ENCODE measurements at places on chromosomes 12 and 14.

- no peak overlapping the region for H3K4me3 ChIP-seq
- H3K27me3 ChIP-seq: no peaks in the 10 kb centered on the region
- no peaks in the 10 kb centered on the region for H3K4me1 ChIP-seq
- no peak for DNase-seq
Measured at GRCh38 chr12:43151441-43151981, 400.5 kb downstream of the ADAMTS20 start.

DNA sequence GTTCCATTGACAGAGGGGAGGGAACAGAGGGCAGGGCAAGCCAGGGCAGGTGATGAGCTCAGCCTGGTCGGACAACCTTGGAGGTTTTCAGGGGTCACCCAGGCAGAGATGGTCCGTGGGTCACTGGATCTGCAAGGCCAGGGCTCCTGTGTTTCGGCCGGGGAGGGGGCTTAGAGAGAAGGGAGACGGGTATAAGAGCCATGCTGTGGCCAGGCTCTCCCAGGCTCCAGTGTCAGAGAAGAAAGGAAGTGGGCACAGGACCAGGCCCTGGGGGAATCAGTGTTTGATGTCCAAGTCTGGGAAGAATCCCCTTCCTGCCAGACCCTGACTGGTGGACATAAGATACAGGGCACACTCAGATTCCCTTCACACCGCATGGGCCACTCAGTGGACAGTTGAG, 36.9 kb downstream of the DIO3 start:
- H3K4me1 ChIP-seq: peaks cover 30% of the 10 kb centered on the region
- H3K27me3 ChIP-seq: no peaks in the 10 kb centered on the region
- H3K4me3 ChIP-seq: no peak overlapping the region
- H3K27ac ChIP-seq: no peak overlapping the region
- no peak for DNase-seq
- H3K36me3 ChIP-seq: peaks cover 11% of the 10 kb centered on the region

- H3K4me3 ChIP-seq: peak overlapping the region; percentile 73
- DNase-seq: no peak
- H3K36me3 ChIP-seq: peaks cover 33% of the 10 kb centered on the region
- H3K27ac ChIP-seq: peak overlapping the region; percentile 93
- H3K4me1 ChIP-seq: peaks cover 68% of the 10 kb centered on the region
Measured at GRCh38 chr12:6948873-6949594, 2.1 kb upstream of the PTPN6 start.

GRCh38 chr14:64636208-64636979, 67.8 kb upstream of the PLEKHG3 start:
- no peaks in the 10 kb centered on the region for H3K36me3 ChIP-seq
- H3K4me3 ChIP-seq: no peak overlapping the region
- DNase-seq: peak; percentile 48
- H3K4me1 ChIP-seq: peaks cover 3% of the 10 kb centered on the region

- H3K36me3 ChIP-seq: no peaks in the 10 kb centered on the region
- DNase-seq: no peak
- H3K4me3 ChIP-seq: no peak overlapping the region
- H3K27ac ChIP-seq: no peak overlapping the region
- no peaks in the 10 kb centered on the region for H3K4me1 ChIP-seq
Measured at GRCh38 chr12:114976372-114976771, 292.4 kb upstream of the TBX3 start.

DNA sequence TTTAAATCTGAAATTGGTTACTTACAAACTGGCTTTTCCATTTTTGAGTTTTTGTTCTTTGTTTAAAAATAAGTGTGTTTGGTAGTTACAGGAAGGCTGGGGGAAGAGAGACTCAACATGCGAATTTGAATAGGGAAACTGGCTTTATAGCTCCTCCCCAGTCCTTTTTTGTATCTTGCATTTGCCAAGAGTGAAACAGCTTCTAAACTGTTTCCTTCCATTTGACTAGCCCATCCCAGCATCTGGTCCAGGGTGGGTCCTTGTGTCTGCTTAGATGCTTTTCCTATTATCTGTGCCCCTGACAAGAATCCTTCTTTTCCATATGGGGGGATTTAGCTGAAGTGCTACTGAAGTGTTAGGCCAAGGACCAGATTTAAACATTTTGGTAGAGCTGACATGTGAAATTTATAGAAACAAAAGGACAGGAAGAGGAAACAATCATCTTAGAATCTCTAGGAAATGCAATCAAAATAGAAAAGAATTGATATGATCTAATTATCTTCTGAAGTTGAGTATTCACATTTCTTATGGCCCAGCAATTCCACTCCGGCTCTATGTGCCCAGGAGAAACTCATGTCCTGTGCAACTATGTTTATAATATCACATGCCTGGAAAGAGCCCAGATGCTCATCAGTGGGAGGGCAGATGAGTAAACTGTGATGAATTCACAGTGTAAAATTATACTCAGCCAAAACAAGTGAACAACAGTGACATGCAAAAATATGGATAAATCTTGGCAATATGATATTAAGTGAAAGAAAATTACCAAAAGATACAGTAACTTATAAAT, 7.4 kb downstream of the SMOC1 start:
- no peak overlapping the region for H3K4me3 ChIP-seq
- H3K27ac ChIP-seq: no peak overlapping the region
- H3K36me3 ChIP-seq: no peaks in the 10 kb centered on the region
- no peaks in the 10 kb centered on the region for H3K4me1 ChIP-seq
- H3K27me3 ChIP-seq: peaks cover 35% of the 10 kb centered on the region

GRCh38 chr14:36879558-36879957, 217.9 kb downstream of the PAX9 start:
- no peak overlapping the region for H3K4me3 ChIP-seq
- H3K27ac ChIP-seq: no peak overlapping the region
- H3K4me1 ChIP-seq: no peaks in the 10 kb centered on the region
- no peaks in the 10 kb centered on the region for H3K27me3 ChIP-seq
- DNase-seq: no peak

GRCh38 chr12:20474016-20474415, 105.7 kb downstream of the PDE3A start:
- no peaks in the 10 kb centered on the region for H3K36me3 ChIP-seq
- no peaks in the 10 kb centered on the region for H3K4me1 ChIP-seq
- H3K27me3 ChIP-seq: no peaks in the 10 kb centered on the region
- no peak overlapping the region for H3K27ac ChIP-seq
- no peak overlapping the region for H3K4me3 ChIP-seq

DNA sequence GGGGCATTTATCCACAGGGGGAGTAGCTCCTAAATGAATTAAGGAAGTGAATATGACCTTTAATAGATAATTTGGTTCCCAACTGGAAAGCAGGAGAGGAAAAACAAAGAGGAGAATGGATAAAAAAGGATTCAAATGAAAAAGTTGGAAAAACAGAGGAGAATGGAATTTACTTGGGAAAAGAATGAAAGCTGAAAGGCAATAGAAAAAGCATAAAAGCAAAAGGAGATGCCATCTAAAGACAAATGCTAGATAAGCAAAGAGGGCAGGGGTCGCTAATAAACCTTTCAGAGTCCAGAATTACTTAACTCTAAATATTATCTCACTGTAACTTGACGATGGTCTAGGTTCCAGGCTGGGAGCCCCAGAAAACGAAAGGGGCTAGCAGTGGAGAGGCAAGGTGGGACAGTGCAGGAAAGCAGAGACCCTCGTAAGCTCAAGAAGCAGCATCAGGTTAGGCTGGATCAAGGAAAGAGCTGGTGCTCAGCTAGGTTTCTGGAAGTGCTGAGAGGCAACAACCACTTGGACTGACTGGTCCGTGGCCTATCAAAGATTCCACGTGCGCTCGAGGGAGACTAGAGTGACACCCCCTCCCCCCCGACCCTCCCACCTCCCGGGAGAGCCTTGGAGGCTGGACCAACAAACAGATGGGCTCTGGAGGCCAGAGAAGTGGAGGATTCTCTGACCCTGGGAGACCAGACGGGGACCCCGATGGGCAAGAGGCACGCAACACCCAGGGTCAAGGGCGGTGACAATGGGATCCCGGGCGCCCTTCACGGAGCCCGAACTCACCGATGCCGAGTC, 1.2 kb downstream of the SLC2A13 start:
- no peaks in the 10 kb centered on the region for H3K36me3 ChIP-seq
- H3K4me3 ChIP-seq: peak overlapping the region; percentile 81
- H3K4me1 ChIP-seq: peaks cover 23% of the 10 kb centered on the region
- H3K27me3 ChIP-seq: peaks cover 33% of the 10 kb centered on the region
- H3K27ac ChIP-seq: peak overlapping the region; percentile 54
- no peak for DNase-seq

DNA sequence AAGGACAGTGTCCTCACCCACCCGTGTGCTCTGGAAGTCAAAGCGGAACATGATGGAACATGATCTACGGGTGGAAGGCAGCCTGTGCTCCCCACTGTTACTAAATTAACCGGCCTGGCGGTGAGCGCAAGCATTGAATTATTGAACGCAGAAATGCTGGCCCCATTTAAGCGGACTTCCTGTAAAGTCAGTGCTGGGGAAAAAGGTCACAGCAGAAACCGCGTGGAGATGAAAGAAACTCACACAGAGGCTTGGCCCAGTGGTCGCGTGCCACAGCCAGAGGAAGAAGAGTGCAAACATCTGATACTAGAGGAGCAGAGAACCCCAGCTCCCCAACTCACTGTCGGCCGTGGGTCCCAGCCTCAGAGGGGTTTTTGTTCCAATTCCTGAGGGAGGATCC, 321.2 kb downstream of the ADGRD1 start:
- H3K27ac ChIP-seq: no peak overlapping the region
- H3K4me3 ChIP-seq: no peak overlapping the region
- no peaks in the 10 kb centered on the region for H3K27me3 ChIP-seq

- H3K27ac ChIP-seq: no peak overlapping the region
- no peaks in the 10 kb centered on the region for H3K36me3 ChIP-seq
- DNase-seq: no peak
- peaks cover 1% of the 10 kb centered on the region for H3K4me1 ChIP-seq
Measured at GRCh38 chr12:71958056-71958455, 19.4 kb downstream of the TPH2 start.

- no peaks in the 10 kb centered on the region for H3K4me1 ChIP-seq
- H3K27me3 ChIP-seq: no peaks in the 10 kb centered on the region
- no peak for DNase-seq
- H3K36me3 ChIP-seq: no peaks in the 10 kb centered on the region
Measured at GRCh38 chr12:63302941-63303536, 152.0 kb upstream of the AVPR1A start.

DNA sequence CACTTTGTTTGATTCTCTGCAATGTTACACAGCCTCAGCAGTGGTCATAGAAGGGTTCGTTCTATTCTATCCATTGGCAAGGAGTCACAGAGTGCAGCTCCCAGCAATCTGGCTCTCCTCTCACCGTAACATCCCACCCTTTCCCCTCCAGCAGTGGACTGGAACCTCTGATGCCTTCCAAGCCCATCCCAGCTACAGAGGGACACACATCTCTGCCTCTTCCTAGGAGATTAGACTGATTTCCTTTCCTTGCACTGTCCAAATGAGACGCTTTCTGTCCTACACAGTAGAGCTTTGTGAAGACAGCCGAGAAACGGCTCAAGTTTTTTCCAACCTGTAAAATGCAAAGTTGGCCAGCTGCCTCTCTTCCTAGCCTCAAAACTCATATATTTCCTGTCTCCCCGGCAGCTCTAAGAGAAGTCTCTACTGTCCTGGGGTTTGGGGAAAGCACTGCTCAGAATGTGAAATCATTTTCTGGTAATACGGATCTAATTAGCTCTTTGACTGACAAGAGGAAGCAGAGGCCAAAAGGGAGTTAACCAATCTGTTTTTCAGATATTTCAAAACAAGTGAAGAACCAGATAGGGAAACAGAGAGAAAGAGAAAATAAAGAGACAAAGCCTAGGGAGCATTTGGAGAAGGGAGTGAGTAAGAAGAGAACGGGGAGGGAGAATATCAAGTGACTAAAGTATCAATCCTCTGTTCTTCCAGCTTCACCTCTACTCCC, 516 bp downstream of the NINJ2 start:
- no peaks in the 10 kb centered on the region for H3K36me3 ChIP-seq
- no peak for DNase-seq
- H3K27ac ChIP-seq: peak overlapping the region; percentile 75
- peaks cover 5% of the 10 kb centered on the region for H3K27me3 ChIP-seq
- H3K4me3 ChIP-seq: peak overlapping the region; percentile 69

GRCh38 chr12:107302649-107303341, 209.4 kb upstream of the CRY1 start:
- H3K27me3 ChIP-seq: peaks cover 32% of the 10 kb centered on the region
- no peaks in the 10 kb centered on the region for H3K36me3 ChIP-seq
- no peak overlapping the region for H3K27ac ChIP-seq

DNA sequence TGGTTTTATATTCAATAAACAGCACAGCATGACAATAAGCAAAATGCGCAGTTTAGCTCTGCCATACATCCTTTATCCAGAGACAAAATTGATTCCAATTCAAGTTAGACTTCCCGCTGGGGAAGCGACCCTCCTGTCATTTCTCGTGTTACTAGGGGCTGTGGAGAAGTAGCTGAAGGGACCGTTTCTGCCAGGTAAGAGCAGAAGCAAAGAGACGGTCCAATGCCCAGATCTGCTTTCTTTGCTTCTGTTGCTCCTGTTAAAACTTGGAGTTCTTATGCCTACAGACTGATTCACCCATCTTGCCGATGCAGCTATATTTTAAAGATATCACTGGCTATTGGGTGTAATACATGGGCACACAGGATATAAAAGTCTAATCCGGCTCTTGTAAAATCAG, 156.8 kb upstream of the AVPR1A start:
- DNase-seq: no peak
- no peaks in the 10 kb centered on the region for H3K36me3 ChIP-seq
- H3K27me3 ChIP-seq: no peaks in the 10 kb centered on the region
- H3K4me3 ChIP-seq: no peak overlapping the region
- no peak overlapping the region for H3K27ac ChIP-seq

DNA sequence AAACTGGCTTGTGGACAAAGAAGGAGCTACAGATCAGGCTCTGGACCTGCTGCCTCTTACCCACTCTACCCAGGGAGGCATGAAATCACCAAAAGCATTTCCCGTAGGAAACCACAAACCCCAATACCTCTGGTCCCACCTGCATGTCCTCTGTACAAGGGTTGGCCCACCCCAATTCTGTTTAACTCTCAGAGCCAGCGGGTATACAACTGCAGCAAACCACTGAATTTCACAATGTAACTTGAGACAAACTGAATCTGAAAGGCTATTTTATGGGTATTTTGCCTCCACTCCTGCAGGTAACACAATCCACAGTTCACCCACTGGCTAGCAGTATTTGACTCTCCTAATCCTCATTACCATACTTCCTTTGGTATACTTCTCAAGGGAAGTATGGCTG, 16.5 kb downstream of the SIX1 start:
- peak overlapping the region; percentile 39 for H3K4me3 ChIP-seq
- DNase-seq: no peak
- H3K27me3 ChIP-seq: peaks cover 70% of the 10 kb centered on the region
- no peak overlapping the region for H3K27ac ChIP-seq

- peaks cover 2% of the 10 kb centered on the region for H3K36me3 ChIP-seq
- no peaks in the 10 kb centered on the region for H3K27me3 ChIP-seq
- peaks cover 5% of the 10 kb centered on the region for H3K4me1 ChIP-seq
- no peak for DNase-seq
Measured at GRCh38 chr14:68608574-68608962, 184.3 kb downstream of the ZFP36L1 start.

DNA sequence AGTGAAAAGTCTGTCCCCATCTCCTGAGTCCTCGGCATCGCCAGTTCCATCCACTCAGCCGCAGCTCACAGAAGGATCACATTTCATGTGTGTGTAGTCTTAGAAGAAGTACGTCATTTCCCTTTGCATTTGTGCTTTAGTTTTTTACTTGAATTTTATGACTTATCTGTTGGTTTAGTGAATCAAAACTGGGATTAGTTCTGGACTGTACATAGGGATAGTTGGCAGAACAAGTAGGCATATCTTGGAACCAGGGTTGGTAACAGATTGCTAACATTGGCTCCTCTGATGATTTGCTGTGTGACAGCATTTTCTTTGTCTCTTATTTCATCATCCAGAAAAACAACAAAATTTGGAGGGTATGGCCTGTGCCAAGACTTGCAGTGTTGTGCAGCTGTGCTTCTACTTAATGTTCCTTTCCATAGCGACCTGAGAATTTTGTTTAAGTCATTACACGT, 69.6 kb upstream of the AEBP2 start:
- no peak overlapping the region for H3K27ac ChIP-seq
- no peak overlapping the region for H3K4me3 ChIP-seq
- no peaks in the 10 kb centered on the region for H3K36me3 ChIP-seq
- no peak for DNase-seq
- H3K27me3 ChIP-seq: no peaks in the 10 kb centered on the region
- H3K4me1 ChIP-seq: no peaks in the 10 kb centered on the region

All from T-helper 2 cell treated with Interferon-gamma antibody and Interleukin-4, amounts not matched to agents 5 μg/mL and 100 μg/mL, for 36 hours (primary cell).